ENCODE measurements at places on chromosomes 3 and 15. TPM values are rescaled to one million over a fixed set of nuclear protein-coding genes. Genes with fewer than 3 reads are reported as not detected.

The C2CD4B gene
- 2.6 TPM for polyA plus RNA-seq

The PRSS50 gene
- polyA plus RNA-seq, result 0.16 TPM

The KIF15 gene
- polyA plus RNA-seq, result 10.3 TPM

The TWF2 gene
- polyA plus RNA-seq, result 19.8 TPM

The RARRES1 gene
- 2.3 TPM for polyA plus RNA-seq

The CAPN3 gene
- polyA plus RNA-seq, result 340 TPM

The CATSPER2 gene
- 1.1 TPM for polyA plus RNA-seq

The RASL12 gene
- 12.5 TPM for polyA plus RNA-seq

The GOLGA8Q gene
- 0.91 TPM for polyA plus RNA-seq

The KCNAB1 gene
- 7.1 TPM for polyA plus RNA-seq

The CCR1 gene
- 2.4 TPM for polyA plus RNA-seq

The TFG gene
- polyA plus RNA-seq, result 94.7 TPM

The FMN1 gene
- polyA plus RNA-seq, result 2.3 TPM

All from muscle of back (tissue), 13 donors.